ENCODE measurements at places on chromosomes 3 and 15.

DNA sequence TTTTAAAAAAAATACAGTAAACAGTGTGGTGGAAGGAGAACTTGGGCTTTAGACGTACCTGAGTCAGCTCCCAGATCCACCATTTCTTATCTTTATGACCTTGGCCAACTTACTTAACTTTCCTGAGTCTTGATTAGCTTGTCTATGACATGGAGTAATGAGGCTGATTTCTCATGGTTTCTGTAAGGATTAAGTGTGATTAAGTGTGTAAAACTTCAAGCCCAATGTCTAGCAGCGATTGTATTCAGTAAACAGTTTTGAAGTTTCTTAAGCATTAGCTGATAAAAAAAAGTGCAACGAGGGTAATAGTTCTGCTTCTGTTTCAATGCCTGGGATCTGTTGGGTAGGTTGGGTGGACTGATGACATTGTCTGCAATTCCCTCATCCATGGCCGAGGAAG lies 10.8 kb downstream of the TRPM1 start:
- no peak for DNase-seq

GRCh38 chr3:157081626-157082210 lies 78.2 kb downstream of the CCNL1 start:
- peak; percentile 85 for DNase-seq

GRCh38 chr3:179067291-179067690 lies 4.3 kb downstream of the ZMAT3 start:
- no peak for DNase-seq

GRCh38 chr3:64009528-64009927 lies 13.8 kb downstream of the PSMD6 start:
- no peak for DNase-seq

GRCh38 chr15:91946581-91947292 lies 93.2 kb downstream of the SLCO3A1 start:
- no peak for DNase-seq

DNA sequence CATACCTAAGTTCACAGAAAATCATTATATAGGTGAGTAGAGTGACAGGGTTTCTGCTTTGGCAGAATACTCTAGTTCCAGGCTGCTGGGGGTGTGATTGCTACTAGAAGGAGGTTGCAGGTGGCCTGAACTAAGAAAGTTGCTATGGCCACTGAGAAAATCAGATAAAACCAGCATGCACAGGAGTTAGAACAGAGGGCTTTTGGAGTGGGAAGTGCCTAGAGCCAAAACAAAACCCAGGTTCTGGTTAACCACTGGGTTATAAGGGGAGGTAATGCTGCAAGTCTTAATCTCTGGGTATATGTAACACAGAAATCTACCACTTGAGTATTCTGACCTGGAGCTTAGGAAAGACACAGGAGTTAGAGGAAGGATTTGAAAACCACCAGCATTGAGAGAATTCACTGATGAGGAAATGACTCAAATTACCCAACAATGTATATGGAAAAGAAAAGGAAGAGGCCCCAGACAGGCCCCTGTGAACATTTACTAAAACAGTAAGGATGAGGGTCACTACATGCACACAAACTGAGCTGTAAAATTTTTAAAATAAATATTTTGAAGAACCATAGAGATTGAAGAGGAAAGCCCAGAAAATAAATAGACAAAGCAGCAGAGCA lies 60.0 kb downstream of the PLOD2 start:
- DNase-seq, result no peak

- no peak for DNase-seq
These were observed 26.0 kb upstream of the MCTP2 start for GRCh38 chr15:94205366-94205765.

- DNase-seq, result no peak
These were observed 130.5 kb downstream of the XXYLT1 start for GRCh38 chr3:195140410-195140809.

DNA sequence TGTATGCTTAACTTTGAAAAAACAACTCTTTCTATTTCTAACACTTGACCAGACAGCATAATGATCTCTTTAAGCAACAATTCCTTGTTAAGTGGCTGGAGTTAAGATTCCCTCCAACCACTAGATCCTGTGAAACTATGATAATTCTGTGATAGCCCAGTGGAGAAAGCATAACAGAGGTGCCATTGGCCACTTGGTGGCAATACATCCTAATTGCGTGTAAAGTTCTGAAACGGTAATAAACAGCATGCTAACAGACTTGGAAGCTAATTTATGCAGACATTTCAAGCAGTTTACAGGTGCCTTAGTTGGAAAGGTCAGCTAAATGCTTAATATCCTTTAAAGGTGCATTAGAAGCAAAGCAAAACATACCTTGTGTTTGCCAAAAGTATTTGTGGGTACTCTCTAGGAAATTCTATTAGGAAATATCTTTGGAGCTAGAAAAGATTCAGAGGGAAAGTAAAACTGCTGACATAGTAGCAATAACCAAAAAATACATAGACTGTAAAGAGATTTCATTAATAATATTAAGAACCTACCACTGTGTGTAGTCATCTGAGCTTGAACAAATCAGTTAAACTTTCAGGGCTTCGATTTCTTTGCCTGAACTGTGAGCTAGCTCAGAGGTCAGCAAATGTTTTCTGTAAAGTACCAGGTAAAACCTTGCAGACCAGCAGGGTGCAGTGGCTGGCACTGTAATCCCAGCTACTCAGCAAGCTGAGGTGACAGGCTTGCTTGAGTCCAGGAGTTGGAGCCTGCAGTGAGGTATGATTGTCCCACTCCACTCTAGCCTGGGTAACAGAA lies 19.0 kb upstream of the CSTA start:
- no peak for DNase-seq

DNA sequence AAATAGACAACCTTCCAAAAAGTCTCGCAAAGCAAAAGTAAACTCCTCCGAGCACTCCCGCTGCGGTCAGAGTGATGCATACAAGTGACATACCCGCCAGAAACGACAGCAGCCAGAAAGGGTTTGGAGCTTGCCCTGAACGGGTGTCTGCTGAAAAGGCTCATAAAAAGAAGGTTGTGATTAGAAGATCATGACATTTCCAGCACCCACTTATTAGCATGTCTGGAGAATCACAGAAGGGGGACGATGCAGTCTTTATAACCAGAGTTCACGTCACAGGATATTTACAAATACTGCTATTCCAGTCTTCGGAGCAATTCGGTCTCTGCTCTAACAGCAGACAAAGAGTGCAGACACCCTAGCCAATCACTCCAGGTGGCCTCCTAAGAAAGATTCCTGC lies 59.1 kb upstream of the FRMD4B start:
- no peak for DNase-seq

GRCh38 chr3:42013691-42014457 lies 52.0 kb upstream of the ULK4 start:
- peak; percentile 27 for DNase-seq

DNA sequence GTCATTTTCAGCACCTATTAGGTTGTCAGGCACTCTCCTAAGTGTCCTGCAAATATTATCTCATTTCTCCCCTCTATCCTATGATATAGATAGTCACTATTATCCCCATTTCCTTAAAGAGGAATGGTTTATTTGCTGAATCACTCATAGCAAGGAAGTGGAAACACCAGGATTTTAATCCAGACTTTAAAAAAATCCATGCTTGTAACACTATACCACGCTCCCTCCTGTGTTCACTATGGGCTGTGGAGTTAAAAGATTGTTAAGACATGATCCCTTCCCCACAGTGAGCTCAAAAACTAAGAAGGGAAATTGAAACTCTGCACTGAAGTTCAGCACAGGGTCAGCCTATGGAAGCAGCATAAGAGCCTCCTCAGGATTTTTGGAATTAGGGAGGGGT lies 60.2 kb downstream of the TMEM39A start:
- DNase-seq, result no peak

DNA sequence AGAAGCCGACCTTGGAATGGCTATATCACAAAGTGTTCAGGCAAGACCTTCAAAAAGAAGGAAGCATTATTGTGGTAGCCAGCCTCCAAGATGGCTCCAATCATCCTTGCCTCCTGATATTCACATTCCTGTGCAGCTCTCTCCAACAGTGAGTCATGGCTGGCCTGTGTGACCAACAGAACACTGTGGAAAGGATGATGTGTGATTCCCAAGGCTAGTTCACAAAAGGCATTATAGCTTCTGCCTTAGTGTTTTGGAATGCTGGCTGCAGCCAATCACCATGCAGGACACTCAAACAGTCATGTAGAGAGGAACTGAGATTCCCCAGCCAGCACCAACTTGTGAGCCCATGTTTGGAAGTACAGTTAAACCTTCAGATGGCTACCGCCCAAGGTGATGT lies 102.6 kb downstream of the EFL1 start:
- no peak for DNase-seq

GRCh38 chr3:155323063-155323666 lies 29.7 kb upstream of the STRIT1 start:
- no peak for DNase-seq

GRCh38 chr15:90620379-90621067 lies 90.8 kb downstream of the CRTC3 start:
- peak; percentile 27 for DNase-seq

GRCh38 chr3:12107071-12107713 lies 51.5 kb downstream of the TIMP4 start:
- DNase-seq, result no peak

- no peak for DNase-seq
These were observed 269.8 kb downstream of the CTNNB1 start for GRCh38 chr3:41469083-41469482.

- DNase-seq, result no peak
These were observed 130.8 kb downstream of the ZNF621 start for GRCh38 chr3:40655551-40655950.

DNA sequence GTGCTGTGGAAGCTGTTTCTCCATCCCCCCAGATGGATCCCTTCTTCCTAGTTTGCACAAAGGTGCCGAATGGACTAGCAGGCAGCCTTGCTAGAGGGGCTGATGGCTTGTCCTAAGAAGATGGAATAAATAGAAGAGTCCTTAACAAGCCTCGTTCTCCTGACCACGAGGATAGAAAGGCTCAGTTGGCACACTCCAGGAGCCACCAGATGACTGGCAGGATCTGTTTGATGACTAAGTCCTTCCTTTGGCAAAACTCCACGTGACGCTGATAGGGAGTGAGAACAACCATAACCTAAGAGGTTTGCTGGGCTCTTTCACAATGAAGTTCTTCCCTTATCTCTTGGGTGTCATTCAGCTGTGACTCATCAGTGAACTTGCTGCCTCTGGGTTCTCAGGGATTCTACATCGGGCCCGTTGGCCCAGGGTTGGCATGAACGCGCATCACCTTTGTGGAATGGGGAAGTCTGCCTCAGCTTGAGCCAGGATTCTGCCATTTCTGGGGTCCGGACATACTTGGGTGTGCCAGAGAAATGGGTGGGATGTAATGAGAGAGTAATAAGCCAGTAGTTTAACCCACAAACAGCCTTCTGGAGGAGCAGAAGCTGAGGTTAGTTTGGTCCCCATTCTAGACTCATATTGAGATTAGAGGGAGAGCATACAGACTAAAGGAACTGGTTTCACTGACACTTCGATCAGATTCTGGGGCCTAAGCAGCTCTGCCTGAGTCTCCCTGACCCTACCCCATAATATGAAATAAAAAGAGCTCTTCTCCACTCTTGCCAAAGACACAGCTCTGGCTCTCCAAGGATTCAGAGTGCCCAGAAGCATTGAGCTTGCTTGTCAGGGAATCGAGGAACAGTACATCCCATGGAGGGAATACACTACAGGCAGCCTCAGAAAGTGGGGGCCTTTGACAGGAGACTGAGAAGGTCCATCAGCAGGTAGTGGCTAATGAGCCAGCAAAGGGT lies 2.0 kb upstream of the MELTF start:
- DNase-seq, result peak; percentile 13

- no peak for DNase-seq
These were observed 498 bp downstream of the PDE12 start for GRCh38 chr3:57556459-57557084.

GRCh38 chr3:160369784-160370183 lies 29.2 kb downstream of the IFT80 start:
- peak; percentile 3 for DNase-seq

DNA sequence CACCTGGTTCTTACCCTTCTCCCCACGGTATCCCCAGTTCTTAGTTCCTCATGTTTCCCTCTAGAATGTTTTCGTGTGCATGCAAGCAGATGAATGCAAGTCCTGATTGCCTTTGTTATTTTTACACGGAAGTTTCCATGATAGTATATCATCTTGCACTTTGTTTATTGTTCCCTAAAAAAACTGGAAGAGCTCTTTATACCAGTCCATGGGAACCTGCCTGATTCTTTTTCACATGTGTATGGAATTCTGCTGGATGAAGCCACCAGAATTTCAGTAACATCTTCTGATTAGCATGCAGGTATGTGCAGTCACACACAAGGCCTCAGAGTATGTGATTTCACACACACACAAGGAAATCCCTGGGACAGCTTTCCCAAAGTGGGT lies 16.0 kb upstream of the LRRK1 start:
- DNase-seq, result no peak

- DNase-seq, result no peak
These were observed 130.0 kb downstream of the DMXL2 start for GRCh38 chr15:51492528-51492927.

GRCh38 chr3:37825744-37826400 lies 35.8 kb upstream of the CTDSPL start:
- no peak for DNase-seq

DNA sequence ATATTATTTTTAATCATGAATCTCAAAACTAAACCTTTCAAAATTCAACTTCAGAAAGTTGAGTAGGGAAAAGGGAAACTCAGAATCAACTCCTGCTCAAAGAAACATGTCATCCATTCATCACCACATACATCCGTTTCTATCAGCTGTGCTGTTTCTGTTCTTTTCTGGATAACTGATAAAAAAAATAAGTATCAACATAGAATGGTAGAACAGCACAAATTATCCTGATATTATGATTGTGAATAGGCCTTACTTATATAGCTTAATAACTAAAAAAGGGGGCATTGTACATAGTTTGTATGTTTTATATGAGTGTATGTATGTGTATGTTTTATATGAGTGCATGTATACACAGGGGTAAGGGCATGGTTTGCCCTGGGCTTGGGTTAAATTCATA lies 3.1 kb downstream of the TM4SF1 start:
- DNase-seq, result no peak

- DNase-seq, result no peak
These were observed 12.6 kb downstream of the CD86 start for GRCh38 chr3:122067588-122068240.
